ENCODE measurements at places on chromosomes 7 and 10.

DNA sequence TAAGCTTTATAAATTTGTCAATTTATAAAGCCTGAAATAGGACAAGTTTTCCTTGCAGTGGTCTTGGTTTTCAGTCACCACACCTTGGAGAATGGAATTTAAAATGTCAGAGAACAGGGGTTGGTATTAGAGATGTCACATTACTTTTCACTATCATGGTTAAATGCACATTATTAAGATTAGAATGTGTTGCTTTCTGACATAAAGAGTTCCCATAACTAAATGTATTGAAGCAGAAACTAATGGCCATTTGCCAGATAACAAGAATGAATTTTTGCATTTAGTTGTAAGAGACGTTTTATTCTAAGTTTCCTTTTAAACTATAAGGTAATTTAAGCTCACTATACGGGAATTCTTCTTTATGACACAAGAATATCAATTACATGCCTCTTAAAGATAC, 172.3 kb downstream of the ARL4A start:
- no peak for DNase-seq

DNA sequence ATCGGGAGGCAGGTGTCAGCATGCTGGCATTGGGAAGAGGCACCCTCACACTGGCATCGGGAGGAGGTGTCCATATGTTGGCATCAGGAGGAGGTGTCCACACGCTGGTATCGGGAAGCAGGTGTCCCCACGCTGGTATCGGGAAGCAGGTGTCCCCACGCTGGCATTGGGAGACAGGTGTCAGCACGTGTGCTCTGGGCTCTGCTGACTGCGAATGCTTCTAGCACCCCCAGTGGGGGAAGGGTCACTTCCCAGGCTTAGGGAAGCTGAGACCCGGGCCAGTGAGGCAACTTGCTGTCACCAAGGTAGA, 92.5 kb upstream of the IKZF1 start:
- no peak for DNase-seq

DNA sequence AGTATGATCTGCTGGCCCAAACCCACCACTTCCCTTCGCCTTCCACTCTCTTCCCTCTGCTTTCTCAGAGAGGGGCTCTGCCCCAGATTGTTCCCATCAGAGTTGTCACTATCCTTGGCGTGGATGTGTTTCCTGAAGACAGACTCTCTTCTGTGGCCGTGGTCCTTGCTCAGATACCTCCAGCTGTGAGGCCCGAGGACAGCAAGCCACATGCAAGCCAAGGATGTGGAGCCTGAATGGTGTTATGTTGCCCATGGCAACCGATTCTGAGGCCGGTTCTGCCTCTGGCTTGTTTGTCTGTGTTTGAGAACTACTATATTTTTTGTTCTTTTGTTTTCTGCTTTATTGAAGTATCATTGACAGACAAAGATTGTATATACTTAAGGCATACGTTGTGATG, 247.4 kb upstream of the PODXL start:
- DNase-seq = no peak

GRCh38 chr7:98681511-98681910, 64.4 kb downstream of the NPTX2 start:
- no peak for DNase-seq

- no peak for DNase-seq
Observed at GRCh38 chr7:131745390-131746248, 189.2 kb upstream of the PODXL start.
